ENCODE measurements at places on chromosomes 6 and 20.

GRCh38 chr20:39829256-39829655 lies 859.8 kb downstream of the MAFB start:
- DNase-seq = no peak

DNA sequence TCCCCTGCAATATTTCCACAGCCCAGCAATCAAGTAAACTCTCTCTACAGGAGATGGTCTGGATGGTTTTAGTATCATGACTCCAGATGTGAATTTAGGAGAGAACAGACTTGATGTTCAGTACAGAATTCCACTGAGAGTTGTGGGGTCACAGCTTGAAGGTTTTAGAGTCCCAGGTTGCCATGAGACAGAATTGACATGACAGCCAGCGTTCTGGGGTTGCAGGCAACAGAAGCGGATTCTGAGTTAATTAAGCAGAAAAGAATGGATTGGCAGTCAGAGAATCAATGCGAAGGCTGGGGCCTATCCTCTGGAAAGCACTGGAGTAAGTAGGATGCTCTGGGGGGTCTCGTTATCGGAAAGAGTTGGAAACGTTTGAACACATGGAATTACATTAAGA lies 2.4 kb upstream of the KIAA1755 start:
- DNase-seq = no peak

- DNase-seq = no peak
These were observed 65.3 kb downstream of the AFG1L start for GRCh38 chr6:108359901-108360882.

GRCh38 chr20:38219006-38219950 lies 41.3 kb downstream of the KIAA1755 start:
- DNase-seq = no peak

- DNase-seq = no peak
These were observed 65.8 kb downstream of the BTBD9 start for GRCh38 chr6:38573801-38574395.

- no peak for DNase-seq
These were observed 119.4 kb downstream of the ZFAND3 start for GRCh38 chr6:37938909-37939308.

GRCh38 chr20:46541229-46541935 lies 9.1 kb downstream of the OCSTAMP start:
- no peak for DNase-seq

DNA sequence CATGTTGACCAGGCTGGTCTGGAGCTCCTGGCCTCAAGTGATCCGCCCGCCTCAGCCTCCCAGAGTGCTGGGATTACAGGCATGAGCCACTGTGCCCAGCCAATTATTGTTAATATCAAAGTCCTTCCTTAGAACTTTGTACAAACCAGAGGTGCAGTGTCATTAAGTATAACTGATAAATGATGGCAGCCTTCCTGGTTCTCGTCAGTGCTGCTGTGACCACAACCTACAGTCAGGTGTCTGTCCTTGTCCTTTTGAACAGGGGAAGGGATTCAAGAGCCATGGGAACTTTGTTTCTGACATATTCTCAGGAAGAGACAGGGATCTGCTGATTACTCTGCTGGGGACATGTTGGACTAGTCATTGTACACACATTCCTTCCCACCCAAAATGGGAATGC lies 103.2 kb upstream of the TIAM2 start:
- DNase-seq = no peak

DNA sequence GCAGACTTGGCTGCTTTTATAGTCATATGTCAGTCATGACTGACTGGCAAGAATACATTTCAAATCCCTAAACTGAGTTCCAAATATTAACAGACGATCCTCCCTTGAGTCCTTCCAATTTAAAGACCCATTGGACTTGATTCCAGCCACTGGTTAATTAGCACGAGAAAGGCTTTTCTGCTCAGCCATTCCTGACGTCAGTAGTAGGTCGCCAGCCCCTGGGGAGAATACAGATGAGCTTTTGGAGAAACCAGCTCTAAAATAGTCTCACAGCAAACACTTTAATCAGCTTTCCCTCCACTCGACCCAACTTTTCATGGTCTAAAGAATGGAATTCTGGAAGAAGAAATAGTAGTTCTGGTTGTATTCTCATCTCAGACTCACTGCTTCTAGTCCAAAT lies 91.6 kb downstream of the SLC22A3 start:
- no peak for DNase-seq

GRCh38 chr20:62880935-62881661 lies 19.5 kb upstream of the TCFL5 start:
- DNase-seq = no peak

DNA sequence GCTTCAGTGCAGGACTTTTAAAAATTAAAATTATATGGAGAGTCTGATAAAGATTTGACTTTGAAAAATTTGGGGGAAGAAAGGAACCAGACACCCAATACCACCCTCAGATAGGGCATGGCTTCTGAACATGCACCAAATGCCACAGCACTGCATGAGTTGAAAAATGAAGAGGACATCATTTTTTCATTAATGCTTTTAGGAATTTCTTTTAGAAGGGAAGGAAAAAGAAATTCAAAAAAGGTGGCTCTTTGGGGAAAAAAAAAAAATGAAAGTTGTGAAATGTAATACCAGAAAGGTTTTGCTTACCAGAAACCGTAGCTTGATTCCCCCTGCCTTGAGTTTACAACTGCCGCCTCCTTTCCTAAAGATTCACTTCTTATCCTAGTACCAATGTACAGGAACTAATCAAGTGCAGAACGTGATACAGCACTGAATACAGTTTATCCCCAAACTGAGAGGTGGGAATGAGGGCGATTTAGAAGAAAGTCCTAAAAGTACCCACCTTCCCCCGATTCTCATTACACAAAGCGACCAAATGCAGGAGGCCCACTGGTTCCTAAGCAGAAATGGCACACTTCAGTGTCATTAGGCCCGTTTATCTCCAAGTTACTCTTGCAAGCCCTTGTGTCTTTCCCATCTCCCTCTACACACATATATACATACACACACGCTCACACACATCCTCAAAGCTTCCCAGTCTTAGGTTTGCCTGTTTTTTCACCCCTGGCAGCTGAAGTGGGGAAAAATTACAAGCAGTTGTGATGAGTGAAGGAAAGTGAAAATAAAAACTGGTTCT lies 2.8 kb downstream of the PPP1R10 start:
- DNase-seq = no peak

- no peak for DNase-seq
These were observed 82.2 kb downstream of the FHL5 start for GRCh38 chr6:96645106-96645505.

DNA sequence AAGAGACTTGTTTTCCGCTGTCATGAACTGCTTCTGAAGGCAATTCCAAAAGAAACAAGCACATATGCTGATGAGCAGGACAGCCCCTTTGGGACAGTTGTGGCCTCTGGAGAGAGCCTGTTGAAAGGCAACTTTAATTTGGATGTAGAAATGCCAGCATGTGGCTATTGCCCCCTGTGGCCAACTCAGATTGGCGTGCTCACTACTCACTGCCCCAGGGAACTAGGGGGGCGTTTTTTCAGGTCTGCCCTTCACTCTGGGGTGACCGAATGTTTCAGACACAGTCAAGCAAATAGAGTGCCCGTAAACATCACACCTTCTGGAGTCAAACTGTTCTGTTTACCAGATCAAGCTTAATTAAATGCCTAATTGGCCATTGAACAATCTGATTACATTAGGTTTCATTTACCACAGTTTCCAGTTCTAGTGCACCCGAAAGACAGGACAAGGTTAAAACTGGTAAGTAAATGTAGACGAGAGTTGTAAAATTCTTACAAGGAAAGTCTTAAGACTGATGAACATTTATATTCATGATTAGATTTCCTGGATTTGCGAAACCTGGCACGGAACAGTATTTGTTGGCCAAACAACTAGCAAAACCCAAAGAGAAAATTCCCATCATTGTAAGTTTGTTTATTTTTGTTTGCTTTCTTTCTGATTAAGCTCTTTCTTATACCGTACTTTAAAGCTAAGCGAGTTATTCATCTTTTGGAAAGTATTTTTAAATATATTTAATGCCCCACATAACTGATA lies 75.9 kb upstream of the SYNJ2 start:
- no peak for DNase-seq

DNA sequence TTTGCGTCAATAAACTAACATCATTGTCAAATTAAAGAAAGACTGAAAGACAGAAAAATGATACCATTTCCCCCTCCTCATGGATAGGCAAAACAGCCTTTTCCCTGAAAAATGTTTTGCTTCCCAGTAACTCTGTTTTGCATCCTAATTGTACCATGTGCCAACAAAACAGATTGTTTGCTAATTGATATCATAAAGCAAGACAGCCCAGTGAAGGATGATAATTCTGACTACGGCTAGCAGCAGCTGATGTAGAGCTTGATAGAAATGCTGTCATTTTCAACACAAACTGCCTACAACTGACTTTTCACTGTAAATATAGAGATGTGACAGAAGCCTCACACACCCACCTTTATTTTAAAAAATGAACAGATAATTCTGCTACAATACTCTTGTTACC lies 1061.6 kb downstream of the HACE1 start:
- no peak for DNase-seq

DNA sequence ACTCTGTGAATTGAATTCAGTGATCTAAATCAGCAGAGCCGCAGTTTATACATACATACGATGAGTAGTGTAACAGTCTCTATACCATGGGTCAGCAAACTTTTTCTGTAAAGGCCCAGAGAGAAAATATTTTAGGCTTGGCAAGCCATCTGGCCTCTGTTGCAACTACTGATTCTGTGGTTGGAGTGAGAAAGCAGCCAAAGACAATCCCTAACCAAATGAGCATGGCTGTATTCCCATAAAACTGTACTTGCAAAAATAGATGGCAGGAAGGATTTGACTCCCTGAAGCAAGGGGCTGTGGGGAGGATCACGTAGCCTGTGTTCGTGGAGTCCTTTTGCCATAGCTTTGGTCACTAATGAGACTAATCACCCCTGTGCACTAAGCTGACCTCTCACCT lies 17.9 kb upstream of the MOCS1 start:
- no peak for DNase-seq

DNA sequence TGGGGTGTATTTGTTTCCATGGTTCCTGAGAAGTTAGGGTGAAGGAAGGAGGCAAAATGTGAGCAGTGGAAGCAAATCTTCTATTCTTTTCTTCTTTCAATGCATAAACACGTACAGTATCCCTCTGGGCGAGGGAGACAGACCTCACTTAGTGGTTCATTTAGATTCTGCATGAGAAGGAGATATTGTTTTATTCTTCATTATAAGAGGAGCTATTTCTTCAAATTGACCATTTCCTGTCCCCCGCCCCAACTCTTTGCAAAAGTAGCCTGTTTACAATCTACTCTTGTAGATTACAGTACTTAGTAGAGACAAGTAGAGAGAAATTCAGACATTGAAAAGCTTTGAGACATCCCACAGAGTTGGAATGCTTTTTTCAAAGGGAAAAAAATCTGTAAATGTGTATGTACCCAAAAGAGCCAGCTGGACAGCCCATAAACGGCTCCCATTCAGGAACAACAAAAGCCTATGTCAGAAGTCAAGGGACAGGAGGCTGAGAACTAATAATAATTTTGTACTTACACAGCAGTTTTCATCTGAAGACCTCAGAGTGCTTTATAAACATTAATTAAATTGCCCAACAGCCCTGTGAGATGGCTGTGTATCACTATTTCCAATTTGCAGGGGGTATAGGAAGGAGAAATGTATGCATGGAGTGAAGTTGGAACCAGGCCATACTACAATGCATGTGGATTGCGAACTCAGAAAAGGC lies 23.9 kb downstream of the CD83 start:
- DNase-seq = no peak

DNA sequence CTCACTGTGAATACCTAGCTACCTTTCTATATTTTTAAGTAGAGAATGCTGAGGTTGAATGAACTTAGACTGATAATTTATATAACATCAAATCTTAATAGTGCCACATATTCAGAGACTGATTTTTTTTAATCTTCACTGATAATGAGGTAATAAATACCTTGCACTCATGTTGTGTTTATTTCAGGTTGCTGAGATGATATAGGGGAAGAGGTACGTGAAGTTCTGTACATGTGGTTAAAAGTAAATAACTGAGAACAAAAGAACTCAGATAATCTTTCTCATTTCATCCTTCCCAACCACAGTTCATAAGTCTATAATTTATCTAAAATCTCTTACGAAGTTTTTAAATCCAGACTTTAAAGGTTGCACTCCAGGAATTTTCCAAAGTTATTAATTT lies 6.4 kb downstream of the NHSL1 start:
- no peak for DNase-seq

DNA sequence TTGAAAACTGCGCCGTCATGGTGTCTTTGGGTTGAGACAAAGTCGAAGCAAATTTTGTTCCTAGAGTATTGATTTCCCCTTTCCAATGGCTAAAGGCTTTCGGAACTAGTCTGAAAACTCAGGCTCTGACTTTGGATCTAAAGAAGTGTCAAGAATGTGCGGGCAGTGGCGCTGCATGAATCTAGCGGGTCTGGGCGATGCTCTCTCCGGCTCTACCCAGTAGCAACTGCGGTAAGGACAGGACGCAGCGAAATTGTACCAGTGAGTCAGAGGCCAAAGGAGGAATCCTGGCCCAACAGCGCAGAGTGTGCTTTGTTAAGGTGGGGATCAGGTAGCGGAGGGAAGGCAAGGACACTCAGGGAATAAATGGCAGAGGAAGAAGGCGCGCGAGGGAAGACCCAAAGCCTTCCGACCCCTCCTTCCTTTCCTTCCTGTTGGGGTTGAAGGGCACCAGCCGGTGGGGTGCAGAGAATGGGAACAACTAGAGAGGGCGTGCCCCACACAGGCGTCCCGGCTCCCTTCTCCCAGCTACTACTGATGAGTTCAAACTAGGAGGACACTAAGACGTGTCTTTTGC lies 32.1 kb downstream of the HLA-F start:
- DNase-seq = no peak

DNA sequence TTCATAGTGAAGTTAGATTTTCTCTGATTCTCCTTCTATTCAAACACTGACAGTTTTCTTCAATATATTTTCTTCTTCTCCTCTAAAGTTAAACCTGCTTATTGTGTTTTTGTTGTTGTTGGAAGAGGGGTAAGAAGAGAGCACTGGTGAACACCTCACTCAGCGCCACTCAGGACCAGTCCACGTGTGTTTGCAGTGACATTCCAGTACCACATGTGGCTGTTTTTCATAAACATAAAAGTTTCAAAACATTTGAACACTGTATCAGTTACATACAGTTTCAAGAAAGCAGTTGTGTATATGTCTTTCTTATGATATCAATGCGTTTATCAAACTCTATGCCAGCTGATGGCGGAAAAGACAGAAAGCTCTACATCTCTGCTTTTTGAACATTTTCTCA lies 86.7 kb downstream of the HMGCLL1 start:
- DNase-seq = no peak

- no peak for DNase-seq
These were observed 58.1 kb downstream of the RAB44 start for GRCh38 chr6:36755435-36756348.

- DNase-seq = no peak
These were observed 63.5 kb downstream of the GINS1 start for GRCh38 chr20:25471020-25471419.

DNA sequence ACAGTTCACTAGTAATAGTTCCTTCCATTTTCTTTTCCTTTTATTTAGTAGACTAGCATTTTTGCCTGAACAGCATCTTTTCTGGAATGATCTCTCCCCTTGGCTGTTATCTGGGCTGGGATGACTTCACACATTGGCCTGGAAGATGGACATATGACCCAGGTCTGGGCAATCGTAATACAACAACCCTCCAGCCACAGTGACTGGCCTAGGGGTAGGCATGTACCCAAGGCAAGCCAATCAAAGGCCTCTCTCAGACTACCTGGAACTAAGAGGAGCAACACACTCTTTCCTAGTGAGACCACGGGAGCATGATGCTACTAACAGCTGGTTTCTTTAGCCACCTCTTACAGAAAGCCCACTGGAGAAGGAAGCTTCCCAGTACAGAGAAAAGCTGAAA lies 252.2 kb downstream of the GMPR start:
- no peak for DNase-seq

- DNase-seq = no peak
These were observed 127.8 kb downstream of the SIM1 start for GRCh38 chr6:100336876-100337275.

Measured in right kidney (tissue), 9 donors.